ENCODE measurements at places on chromosomes 7 and 10.

GRCh38 chr10:21080261-21080660 is 183.2 kb upstream of the NEBL start:
- DNase-seq: no peak

DNA sequence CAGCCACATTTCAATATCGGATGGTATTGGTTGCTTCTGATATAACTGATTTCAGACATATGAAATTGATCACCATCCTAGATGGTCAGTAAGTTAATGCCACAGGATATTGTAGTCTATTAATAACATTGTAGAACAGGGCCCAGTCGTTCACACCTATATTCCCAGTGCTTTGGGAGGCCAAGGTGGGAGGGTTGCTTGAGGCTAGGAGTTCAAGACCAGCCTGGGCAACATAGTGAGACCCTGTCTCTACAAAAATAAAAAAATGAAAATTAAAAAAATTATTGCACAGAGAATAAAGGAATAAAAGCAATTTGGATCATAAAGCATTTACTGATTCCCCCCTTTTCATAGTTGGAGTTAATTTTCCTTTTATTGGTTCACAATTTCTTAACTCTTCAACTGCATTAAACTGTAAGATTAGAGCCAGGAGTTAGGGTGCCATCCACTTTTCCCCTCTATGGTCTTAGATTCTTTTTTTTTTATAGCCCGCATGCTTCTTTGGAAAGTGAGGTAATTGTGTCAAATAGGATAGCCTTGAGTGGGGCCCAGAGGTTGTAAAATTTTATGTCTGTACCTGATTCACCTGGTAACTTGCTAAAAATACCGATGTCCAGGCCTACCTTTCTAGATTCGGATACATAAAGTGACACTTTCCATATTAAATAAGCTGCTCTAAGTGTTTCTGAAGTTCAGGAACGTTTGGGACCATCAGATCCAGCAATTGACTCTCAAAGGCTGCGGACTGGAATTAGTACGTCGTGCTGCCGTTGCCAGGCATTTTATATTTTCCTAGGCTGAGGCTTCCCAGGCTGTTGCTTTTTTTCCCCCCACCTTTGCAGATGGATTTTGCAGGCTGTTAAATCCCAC is 24.7 kb downstream of the ADK start:
- no peak for DNase-seq

GRCh38 chr10:115321360-115321759 is 228.2 kb downstream of the ATRNL1 start:
- DNase-seq: no peak

- no peak for DNase-seq
These were observed 299.8 kb downstream of the HGF start for GRCh38 chr7:81469869-81470723.

- DNase-seq: no peak
These were observed 49.1 kb upstream of the CDC14C start for GRCh38 chr7:48875045-48875916.

DNA sequence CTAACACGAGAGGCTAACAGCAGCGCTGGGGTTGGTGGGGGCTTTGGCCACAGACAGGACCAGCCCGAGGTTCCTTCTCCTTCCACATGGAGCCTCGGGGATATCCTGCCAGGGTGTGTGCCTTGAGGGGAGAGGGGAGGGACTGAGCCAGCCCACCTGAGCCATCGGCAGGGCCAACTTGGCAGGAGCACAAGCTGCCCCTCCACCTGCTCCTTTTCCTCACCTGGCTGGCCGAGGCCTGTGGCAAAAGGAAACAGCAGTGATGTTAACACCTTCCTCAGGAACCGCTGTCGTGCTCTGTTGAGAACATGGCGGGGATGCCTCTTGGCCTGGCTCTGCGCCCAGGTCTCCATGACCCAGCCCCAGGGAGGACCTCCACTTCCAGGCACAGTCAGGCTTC is 255.1 kb upstream of the PPP2R2D start:
- no peak for DNase-seq

Measured in activated effector memory CD4-positive, alpha-beta T cell treated with Interleukin-2 at 50 U/mL for 16 hours (primary cell).